ENCODE measurements at places on chromosomes 12 and 14.

GRCh38 chr14:97513891-97514290 is 716.7 kb downstream of the VRK1 start:
- no peak for DNase-seq

DNA sequence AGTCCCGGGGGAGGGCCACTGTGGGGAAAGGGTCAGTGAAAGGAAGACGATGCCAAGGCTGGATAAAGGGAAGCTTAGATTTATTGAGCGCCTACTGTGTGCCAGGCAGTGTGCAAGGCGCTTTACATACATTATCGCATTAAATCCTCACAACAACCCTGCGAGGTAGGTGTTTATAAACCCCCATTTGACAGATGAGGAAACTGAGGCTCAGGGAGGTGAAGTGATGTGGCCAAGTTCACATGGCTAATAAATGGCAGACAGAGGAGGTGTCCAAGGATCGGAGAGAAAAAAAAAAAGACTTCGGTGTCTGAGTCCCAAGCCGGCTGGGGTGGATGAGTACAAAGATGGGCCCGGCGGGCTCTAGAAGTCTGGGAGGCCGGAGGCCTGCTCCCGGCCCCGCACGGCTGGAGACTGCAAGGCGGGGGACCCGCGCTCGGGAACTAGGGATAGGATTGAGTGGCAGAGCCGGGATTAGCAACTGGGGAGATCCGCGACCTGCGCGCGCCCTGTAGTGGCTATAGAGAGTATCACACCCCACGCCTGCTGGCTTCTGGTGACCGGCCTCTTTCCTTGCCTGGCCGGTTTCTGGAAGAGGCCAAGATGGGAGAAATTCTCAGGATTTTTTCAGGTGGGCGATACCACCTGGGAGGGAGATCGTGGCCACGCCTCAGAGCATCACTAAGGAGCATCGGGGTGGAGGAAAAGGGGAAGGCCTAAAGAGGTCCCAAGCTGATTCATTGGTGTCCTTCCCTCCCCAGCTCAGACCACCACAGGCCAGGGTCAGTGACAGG is 3.9 kb downstream of the DDN start:
- peak; percentile 51 for DNase-seq

GRCh38 chr12:19963972-19964371 is 404.4 kb upstream of the PDE3A start:
- no peak for DNase-seq

- DNase-seq = peak; percentile 78
These were observed 338.3 kb downstream of the EMP1 start for GRCh38 chr12:13534645-13535398.

GRCh38 chr12:75760573-75761294 is 249.3 kb upstream of the KRR1 start:
- no peak for DNase-seq

Measured in nucleus accumbens (tissue), 56 donors.